GM13976 (cell line): ENCODE measurements at places on chromosomes 16 and 17.
A peak's percentile ranks its signal among the peaks of the same experiment; 100 is the strongest.

GRCh38 chr16:67519242-67519641 lies 9.4 kb upstream of the RIPOR1 start:
- no peak for DNase-seq

- DNase-seq = no peak
Measured at GRCh38 chr16:89670496-89671431, 13.1 kb downstream of the SPATA33 start.

- DNase-seq = peak; percentile 65
Measured at GRCh38 chr17:82519971-82520903, 705 bp downstream of the FOXK2 start.

GRCh38 chr17:63306855-63307254 lies 139.3 kb downstream of the CYB561 start:
- DNase-seq = no peak

GRCh38 chr17:76296889-76297288 lies 11.2 kb downstream of the QRICH2 start:
- no peak for DNase-seq

DNA sequence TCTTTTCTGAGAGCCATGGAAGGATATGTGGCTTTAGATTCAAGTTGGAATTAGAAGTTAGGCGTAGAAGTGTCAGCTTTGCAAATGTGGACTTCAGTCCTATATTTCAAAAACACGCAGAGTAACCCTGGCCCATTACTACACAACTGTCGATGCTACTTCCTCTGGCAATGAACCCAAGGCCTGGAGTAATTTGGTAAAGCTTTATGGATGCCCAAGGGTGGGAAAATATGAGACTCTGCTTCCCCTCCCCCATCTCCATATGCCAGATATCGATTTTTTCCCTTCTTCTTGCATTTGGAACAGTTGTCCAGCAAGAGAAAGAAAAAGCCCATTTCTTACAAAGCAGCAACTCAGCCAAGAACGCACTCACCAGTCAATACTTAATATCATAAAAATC lies 2.9 kb upstream of the MAP1LC3B start:
- DNase-seq = no peak

GRCh38 chr17:9308069-9308468 lies 267.6 kb downstream of the STX8 start:
- DNase-seq = no peak

DNA sequence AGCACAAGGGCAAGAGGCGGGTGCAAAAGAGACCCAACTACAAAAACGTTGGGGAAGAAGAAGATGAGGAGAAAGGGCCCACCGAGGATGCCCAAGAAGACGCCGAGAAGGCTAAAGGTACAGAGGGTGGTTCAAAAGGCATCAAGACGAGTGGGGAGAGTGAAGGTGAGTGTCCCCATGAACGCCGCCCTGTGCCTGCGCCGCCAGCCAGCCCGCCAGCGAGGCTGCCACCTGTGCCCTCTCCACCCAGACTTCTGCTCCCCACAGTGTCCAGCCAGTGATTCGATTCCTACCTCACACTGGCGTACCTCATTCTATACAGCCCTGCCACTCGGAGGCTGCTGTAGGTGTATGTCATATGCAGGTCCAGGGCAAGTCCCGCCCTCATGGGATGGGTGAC lies 58.8 kb downstream of the CLEC16A start:
- no peak for DNase-seq

- no peak for DNase-seq
Measured at GRCh38 chr17:41567317-41567716, 4.5 kb downstream of the KRT9 start.
